ENCODE measurements at places on chromosomes 11 and 22.

DNA sequence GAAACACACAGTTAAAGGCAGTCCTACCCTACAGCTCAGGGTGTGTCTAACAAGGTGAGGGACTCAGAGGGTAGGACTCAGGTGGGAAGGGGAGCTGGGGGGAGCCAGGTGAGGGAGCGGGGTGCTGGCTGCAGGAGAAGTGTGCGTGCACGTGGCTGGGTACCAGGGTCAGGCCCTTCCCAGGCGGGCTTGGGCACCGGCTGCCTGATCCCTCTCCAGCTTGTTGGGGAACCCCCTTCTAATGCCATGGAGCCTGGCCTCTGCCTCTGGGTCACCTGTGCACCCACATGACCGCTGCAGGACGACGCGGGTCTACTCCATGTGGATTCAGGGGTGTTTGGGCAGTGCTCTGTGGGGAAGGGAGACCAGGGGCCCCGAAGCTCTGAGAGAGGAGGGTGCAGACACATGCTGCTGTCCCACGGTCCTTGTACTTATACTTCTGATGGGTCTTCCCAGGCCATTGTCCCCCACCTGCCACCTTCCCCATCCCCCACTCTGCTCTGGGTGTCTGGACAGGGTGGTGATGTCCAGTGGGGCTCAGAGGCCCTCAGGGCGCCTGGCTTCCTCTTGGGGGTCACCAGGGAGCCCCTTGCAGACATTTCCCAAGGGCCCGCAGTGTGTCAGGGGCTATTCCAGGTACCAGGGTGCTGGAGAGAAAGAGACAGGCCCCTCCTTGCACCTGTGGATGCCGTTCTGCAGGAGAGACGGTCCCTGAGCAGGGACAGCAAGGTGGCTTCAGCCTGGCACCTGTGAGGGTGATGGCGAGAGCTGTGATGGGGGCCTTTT is 10.4 kb upstream of the MRGPRD start:
- DNase-seq: no peak

- no peak for DNase-seq
Observed at GRCh38 chr11:18567081-18567480, 21.5 kb downstream of the UEVLD start.

DNA sequence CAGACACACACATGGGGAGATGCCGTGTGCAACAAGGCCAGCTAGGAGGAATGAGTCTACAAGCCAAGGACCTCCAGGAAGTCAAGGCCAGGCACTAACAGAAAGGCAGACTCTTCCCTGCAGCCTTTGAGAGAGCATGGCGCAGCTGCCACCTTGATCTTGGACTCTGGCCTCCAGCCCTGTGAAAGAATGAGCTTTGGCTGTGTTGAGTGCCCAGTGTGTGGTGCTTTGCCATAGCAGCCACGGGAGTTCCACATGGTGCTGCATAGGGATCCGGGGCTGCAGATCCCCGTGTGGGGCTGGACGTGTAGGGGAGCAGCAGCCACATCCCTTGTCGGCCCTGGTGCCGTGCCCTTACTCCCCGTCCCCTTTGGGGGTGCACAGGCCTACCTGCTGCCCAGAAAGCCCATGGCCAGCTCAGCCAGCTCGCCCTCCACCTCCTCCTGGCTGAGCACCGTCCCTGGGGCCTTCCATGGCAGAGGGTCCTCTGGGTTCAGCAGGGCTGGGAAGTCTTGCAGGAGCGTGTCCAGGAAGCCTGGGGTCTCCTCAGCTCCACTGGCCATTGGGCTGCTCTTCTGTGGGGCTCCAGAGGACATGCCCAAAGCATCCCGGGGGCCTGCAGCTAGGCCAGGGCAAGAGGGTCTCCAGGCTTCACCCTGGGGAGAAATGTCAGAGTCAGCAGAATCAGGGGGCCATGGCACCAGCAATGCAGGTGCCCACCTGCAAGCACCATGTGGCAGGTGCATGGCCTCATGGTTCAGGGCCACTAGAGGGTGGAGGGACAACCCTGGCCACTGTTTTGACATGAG is 7.0 kb downstream of the PPM1F start:
- no peak for DNase-seq

DNA sequence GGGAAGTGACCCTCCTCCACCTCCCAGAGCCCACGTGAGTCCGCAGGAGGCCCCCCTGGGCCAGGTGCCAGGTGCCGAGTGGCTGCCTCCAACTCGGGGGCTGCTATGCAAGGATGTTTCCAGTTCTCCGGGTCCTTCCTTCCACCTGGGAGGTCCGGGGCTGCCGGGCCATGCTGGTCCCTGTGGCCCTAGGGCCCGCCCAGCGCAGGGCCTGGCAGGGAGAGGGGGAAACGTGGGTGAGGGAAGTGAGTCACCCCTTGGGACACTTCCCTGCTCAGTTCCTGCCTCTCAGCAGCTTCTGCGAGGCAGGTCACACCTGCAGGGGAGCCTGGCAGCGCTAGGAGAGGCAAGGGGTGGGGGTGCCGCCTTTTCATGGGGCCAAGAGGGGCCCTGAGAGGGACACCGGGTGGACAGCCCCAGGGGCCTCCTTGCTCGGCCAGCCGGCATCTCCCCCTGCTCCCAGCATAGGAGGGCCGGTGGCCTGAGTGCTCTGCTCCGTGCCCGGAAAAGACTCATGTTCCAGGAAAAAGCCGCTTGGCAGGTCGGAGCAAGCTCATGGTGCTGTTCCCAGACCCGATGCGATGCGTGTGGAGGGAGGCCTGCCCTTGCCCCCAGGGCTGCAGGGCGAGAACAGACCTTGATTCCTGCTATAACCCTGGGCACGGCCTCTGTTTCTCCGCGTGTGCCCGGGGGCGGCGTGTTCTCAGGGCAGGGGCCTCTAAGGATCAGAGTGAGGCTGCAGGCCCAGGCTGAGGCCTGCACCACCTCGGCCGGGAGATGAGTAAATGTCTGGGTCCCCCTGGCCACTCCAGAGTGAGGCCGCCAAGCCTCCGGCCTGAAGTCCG is 30.3 kb upstream of the WNT7B start:
- peak; percentile 53 for DNase-seq

GRCh38 chr11:79159657-79160450 is 281.0 kb downstream of the TENM4 start:
- DNase-seq: no peak

- DNase-seq: no peak
Observed at GRCh38 chr11:111388842-111389241, 9.8 kb upstream of the POU2AF1 start.

DNA sequence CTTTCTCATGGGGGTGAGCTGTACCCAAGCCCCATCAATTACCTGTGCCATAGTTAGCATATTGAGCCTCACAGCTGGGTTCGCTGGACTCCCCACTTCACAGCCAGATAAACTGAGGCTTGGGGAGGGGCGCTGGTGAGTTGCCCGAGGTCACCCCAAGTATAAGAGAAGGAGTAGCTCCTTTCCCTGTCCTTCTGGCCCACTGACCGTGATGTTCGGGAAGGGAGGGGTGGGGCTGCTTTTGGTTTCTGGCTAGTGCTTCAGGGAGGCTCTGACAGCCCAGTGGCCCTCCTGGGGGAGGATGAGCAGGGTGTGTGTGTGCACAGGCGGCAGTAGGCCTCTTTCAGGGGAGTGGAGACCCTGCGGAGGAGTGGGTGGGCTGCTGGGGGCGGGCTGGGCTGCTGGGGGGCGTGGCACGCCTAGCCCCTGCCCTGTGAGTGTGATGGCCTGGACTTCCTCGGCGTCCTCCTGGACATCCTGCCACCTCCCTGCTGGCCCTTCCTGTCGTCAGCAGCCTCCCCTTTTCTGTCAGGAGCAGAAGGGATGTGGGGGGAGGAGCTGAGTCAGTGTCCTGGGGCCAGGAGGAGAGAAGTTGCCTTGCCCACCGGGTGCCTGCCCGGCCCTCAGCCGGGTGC is 50.3 kb downstream of the TRIOBP start:
- DNase-seq: no peak

GRCh38 chr11:88886796-88887195 is 179.0 kb downstream of the GRM5 start:
- no peak for DNase-seq

- no peak for DNase-seq
Observed at GRCh38 chr11:102940714-102941588, 14.6 kb downstream of the MMP13 start.

DNA sequence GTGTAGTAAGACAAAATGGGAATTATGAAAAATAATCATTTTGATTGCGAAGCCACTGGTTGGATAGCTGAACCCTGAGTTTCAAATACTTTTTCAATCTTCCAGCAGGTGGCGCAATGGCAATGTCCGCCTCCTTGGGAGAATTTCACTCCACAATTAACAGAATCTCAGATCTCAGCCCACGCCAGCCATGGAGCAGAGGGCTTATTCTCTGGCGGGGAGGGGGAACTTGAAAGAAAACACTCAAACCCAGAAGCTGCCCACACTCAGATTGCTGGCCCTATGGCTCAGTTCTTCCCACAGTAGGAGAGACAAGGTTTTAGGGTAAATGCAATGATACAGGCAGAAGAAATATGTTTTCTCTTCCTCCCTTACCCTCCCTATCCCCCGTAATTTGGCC is 38.7 kb upstream of the RCN1 start:
- DNase-seq: peak; percentile 31

DNA sequence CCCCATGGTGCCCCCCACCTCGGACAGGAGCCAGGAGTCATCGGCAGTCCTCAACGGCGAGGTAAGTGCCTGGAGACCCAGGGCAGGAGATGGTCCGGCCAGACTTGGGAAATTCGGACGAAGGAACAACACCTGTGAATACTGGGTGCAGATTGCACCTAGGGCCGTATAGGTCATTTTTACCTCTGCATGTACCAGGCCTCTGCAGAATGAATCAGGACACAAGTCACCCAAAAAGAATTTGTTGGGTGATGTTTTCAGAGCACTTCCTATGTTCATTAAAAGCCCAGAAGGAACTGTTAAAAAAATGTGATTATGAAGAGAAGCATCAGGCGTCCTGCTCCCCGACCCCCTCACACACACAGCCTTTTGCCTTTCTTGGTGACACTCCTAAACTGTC is 93.9 kb downstream of the C11orf91 start:
- no peak for DNase-seq

- no peak for DNase-seq
Observed at GRCh38 chr11:127795326-127795725, 792.0 kb downstream of the ETS1 start.

DNA sequence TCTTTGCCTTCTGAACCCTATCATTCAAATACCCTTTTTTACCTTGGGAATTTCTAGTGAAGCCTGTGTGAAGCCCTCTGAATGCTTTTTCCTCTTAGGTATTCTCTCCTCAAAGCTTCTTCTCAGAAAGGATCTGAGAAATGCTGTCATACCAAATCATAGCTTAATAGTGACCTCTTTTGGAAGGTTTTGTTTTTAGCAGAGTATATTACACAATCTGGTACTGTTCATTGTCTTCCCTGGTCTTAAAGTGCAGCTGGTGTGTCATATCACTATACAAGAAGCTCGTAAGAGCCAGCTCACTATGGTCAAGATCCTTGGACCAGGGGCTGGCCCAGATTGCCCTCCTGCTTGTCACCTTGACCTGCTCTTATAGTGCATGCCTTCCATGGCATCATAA is 204.4 kb upstream of the ANO5 start:
- no peak for DNase-seq

DNA sequence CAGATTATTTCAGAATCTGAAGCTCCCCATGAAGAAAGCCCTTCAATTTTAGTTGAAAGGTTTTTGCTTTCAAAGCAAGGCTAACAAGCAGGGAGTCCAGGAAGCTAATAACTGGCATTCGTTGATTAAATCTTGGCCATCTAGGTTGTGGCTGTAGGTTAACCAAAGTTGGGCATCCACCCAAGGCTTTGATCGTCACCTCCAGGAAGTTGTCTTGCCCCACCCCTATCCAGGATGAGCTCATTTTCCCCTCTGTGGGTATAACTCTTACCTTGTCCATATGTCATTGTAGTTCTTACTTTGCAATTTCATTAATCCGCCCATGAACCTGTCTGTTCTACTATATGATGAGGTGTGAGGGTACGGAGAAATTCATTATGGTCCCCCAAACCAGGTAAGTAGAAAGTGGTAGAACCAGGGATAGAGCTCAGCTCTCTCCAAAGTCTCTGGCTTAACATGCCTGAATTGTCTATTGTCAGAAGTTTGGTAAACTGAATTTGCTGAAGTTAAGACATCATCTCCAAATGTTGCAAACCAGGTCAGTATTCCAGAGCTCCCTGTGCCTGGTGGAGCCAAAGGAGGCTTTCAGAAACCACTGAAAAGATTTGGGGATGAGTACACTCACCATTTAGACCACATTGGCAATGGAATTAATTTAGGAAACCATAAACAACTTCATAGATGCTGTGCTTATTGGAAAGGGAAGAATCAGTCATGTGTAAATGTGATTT is 97.1 kb downstream of the CD44 start:
- no peak for DNase-seq

- DNase-seq: no peak
Observed at GRCh38 chr22:48097723-48098122, 1335.3 kb downstream of the TBC1D22A start.

DNA sequence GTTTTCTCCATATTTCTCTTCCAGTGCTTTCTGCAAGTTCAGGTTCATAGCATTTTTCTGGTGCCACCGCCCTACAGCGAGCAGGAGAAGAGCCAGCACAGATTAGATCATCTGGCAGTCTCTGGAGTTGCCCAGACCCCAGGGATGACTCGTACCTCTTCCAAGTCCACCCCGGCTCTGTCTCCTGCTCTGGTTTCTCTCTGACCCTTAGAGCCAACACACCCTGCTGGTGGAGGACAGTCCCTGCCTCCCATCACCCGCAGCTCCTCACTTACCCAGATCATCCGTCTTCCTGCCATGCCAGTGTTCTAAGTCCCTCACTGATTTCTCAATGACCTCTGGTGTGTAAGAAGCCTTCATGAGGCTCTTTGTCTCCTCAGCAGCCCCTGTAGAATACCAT is 28.0 kb downstream of the TST start:
- DNase-seq: no peak

DNA sequence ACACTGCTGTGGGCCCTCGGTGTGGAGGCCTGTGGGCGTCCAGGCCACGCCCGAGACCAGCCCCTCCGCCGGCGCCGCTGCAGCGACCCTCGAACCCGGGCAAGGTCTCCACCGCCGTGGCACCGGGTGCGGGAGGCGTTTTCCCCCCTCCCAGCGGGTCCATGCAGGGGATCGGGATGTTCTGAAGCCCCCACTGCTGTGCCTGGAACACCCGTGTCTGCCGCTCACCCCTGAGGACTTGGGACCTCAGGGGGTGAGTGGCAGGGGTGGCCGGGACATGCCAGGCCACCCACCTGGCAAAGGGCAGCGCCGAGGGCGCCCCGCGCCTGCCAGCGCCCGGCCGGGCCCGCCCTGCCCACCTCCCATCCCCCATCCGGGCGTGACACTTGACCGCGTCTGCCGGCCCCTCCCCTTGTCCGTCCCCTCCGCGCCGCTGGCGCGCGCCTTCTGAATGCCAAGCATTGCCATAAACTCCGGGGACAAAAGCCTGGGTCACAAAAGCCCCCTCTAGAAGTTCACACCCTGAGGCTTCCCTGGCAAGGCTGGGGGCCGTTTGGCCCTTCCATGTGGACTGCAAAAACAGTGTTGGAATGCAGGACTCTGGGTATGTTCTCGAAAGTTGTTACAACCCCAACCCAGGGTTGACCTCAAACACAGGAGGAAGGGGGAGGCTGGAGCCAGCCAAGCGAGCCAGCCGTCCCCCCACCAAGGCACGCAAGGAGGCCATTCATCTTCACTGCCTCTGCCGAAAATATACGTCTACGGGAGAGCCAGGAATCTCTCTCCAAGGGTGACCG is 819 bp upstream of the KCNQ1OT1 start:
- no peak for DNase-seq

GRCh38 chr11:15976433-15977045 is 379.8 kb downstream of the SOX6 start:
- no peak for DNase-seq

- DNase-seq: no peak
Observed at GRCh38 chr11:114085965-114086793, 26.7 kb downstream of the ZBTB16 start.
